ENCODE measurements at places on chromosomes 3 and 15. TPM values are rescaled to one million over a fixed set of nuclear protein-coding genes. Genes with fewer than 3 reads are reported as not detected.

DNA sequence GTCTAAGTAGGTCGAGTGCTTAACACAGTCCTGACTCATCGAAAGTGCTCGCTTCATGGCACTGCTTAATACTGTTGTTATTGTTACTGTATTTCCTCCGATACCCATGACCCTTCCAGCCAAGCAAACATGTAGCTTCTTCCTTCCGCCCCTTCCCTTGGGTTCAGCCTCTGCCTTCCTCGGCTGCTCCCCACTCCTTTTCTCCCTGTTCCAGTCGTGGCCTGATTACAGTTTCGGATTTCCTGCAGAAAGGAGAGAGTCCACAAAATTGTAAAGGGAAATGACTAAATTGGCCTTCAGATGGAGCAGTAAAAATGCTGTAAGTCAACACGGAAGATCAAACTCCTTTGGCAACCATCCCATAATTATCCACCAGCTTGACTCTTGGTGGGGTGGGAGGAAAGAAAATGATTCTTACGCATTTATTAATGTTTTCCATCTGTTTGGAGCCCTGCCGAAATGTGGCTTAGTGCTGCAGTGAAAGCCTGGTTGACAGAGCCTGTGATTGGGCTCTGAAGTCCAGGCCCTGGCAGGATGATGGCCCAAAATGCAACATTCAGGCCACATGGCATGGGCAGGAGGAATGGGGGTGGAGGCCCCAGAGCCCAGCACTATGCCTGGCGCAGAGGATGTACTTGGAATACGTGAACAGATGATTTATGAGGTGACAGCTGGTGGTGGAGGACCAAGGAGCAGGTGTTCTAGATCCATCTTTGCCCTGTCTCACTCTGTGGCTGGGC lies 37.6 kb downstream of the FAM3D start:
- peak; percentile 51 for DNase-seq

DNA sequence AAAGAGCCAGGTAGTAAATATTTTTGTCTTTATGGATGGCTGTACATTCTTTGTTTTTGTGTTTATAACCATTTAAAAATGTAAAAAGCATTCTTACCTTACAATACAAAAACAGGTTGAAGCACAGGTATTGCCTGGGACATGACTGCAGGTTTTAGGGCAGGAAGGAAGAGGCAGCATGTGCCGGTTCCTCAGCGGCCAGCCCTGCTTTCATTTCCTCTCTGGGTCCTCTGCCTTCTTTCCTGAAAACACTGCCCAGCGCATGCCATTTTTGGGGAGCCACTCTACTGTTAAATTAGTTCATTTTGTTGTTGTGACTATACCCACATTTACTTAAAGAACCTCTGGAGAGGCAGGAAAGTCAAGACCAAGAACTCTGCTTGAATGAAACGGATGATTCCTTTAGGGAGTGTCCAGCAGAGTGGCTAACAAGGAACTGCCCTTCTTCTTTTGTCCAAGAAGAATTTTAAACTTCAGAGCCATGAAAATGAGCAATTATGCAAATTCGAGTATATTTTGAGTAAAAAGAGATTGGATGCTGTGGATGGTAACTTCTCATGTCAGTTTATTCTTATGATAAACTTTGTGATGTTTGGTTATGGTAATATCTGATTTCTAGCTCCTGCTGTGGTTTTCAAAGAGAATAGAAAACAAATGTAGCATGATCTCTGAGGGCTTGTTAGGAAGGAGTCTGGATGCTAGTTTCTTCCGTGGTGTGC lies 52.7 kb downstream of the SACM1L start:
- DNase-seq: no peak

DNA sequence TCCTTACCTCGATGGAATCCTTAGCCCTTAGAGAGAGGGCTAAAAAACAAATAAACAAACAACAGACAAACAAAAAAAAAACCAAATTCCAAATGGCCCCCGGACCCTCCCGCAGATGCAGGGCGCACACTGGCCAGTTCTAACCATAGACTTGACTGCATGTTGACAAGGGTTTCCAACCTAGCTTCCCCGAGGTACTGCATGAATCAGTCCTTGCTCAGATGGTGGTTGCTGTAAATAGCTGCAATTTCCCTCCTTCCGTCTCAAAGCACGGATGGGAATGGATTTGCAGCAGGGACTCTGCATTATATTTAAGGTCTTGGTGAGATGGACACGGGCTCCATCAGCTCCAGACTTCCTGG lies 162.8 kb downstream of the CD47 start:
- no peak for DNase-seq

DNA sequence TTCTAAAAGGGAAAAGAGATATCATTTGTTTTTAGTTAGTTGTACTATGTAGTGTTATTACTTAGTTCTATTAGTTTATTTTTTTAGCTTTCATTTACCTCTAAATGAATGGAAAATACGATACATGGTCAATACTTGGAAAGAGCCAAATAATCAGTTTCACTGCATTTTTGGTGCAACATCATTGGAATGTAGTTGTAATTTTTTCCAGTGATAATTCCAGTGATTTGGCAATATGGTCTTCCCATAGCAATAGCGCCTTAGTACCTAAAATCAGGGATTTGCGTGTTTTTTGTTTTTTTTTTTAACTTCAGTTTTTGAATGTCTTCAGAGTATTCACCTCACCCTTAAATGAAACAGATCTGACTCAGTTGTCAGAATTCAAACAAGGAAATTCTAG lies 41.8 kb downstream of the RAB8B start:
- DNase-seq: no peak

DNA sequence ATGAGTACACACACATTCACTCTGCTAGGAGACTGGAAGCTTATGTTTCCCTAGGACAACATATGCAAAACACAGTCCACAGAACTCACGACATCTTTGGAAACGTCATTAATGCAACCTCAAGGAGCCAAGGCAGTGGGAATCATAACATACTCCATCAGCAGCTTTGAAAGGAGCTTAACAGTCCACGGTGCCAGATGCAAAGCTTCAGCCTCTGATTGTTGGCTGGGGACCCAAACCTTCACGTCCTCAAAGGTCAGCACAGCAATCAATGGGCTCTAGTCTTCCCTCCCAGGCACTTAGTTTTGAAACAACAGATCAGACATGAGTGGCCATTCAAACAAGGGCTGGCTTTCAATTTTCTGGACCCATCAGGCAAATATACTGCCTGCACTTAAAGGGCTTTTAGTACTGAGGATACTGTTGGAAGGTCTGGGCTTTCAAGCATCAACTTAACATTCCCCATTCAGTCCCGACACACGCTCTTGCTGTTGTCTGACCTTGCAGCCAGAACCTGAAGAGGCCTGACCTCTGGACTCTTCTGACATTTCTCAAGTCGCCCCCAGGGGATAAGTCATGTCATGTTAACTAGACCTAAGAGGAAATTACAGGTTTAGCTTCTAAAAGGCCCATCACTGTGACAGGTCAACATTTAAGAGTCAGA lies 223.0 kb downstream of the PDZRN3 start:
- peak; percentile 64 for DNase-seq

- DNase-seq: no peak
Measured at GRCh38 chr15:28915935-28916334, 30.2 kb downstream of the APBA2 start.

GRCh38 chr3:69735893-69736292 lies 3.4 kb upstream of the MITF start:
- no peak for DNase-seq

Gene JAGN1
- 22.4 TPM for total RNA-seq

DNA sequence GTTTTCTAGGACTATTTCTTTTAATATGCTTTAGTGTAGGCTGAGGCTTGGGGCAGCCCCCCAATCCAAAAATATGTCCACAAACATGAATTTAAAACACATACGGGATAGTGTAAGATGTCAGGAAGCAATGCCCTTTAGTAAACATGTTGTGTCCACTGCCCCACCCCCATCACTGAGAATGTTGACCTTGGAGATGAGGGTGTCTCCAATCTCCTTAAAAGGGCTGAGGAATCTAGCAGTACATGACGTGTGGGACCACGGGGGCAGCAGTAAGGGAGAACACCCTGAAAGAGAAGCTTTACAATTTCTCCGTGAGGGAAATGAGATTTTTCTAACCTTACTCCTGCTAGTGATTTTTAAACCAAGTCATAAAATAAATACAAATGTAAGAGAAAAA lies 84.7 kb downstream of the SQOR start:
- DNase-seq: no peak

GRCh38 chr3:84959470-84960271 lies 882 bp downstream of the CADM2 start:
- DNase-seq: no peak

Gene PLA2G4E
- total RNA-seq: 0.06 TPM

- no peak for DNase-seq
Measured at GRCh38 chr15:92595506-92596381, 59.8 kb downstream of the FAM174B start.

DNA sequence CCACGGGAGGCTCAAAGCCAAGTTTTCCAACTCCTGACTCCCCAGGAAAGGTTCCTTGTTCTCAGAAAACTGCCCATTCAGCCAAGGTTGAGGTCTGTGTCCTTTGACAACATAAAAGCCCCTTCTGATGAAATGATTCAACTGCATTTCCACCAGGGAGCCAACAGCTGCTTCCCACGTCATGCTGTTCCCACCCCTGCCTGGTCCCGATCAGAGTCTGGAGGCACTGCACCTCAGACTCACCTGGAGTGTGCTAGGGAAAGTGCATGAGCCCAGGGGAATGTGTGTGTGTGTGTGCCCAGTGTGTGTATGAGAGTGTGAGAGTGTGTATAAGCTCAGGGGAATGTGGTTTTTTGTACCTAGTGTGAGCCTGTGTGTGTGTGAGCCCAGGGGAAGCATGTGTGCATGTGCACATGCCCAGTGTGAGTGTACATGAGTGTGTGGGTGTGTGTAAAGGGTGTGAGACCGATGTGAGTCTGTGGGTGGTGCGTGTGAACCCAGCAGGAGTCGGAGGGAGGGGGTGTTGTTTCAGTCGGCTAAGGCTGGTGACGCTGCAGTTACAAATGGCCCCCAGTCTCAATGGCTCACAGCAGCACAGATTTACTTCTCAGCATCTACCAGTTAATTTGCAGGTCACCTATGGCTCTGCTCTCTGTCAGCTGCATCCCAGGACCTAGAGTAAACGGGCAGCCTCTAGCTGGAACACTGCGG lies 20.3 kb upstream of the SLC6A1 start:
- DNase-seq: peak; percentile 10

- DNase-seq: no peak
Measured at GRCh38 chr3:167872941-167873340, 137.4 kb downstream of the SERPINI1 start.

GRCh38 chr3:141808586-141808985 lies 45.4 kb downstream of the GRK7 start:
- no peak for DNase-seq

- DNase-seq: no peak
Measured at GRCh38 chr15:23497710-23498111, 50.7 kb upstream of the GOLGA6L2 start.

- DNase-seq: peak; percentile 81
Measured at GRCh38 chr3:194856296-194856695, 170.6 kb downstream of the FAM43A start.

Gene CELSR3
- total RNA-seq: 0.20 TPM

DNA sequence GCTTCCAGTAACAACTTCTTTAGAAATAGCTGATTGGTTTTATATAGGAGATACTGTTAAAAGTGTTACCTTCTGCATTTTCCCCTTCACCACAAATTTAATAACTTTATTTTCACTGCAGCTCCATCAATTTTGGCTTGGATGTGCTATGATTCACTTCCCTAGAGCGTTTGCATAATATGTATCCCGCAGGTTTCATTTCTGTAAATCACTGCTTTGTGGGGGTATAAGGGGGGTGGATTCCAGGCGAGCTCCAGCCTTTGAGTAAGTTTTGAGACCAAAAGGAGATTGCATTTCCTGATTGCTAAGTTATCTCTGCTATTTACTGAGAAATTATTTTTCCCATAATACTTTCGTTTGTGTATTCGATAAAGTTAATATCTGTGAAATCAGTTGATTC lies 232.6 kb downstream of the TBL1XR1 start:
- no peak for DNase-seq

DNA sequence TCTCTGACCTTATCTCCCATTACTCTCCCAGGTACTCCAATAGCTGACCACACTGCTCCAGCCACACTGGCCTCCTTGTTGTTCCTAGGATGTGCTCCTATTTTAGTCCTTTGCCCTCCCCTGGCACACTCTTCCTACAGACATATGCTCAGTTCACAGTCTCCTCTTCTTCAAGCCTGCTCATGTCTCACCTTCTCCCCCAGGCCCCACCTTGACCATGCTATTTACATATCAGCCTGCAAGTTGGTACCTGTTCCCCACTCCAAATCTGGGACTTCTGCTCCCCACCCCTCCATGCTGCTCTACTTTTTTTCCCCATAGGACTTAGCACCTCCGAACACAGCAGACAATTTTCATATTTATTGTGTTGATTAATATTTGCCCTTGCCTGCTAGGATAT lies 84.9 kb upstream of the BCL6 start:
- no peak for DNase-seq

GRCh38 chr15:63403254-63403945 lies 21.8 kb upstream of the CA12 start:
- DNase-seq: no peak

- DNase-seq: no peak
Measured at GRCh38 chr15:59364248-59364647, 8.4 kb downstream of the MYO1E start.

- DNase-seq: no peak
Measured at GRCh38 chr3:127158614-127159229, 34.2 kb upstream of the PRR23E start.

Gene KIF7
- 5.1 TPM for total RNA-seq

- no peak for DNase-seq
Measured at GRCh38 chr3:53111822-53112221, 18.4 kb downstream of the RFT1 start.

GRCh38 chr3:45878124-45878523 lies 8.2 kb upstream of the CCR9 start:
- no peak for DNase-seq

DNA sequence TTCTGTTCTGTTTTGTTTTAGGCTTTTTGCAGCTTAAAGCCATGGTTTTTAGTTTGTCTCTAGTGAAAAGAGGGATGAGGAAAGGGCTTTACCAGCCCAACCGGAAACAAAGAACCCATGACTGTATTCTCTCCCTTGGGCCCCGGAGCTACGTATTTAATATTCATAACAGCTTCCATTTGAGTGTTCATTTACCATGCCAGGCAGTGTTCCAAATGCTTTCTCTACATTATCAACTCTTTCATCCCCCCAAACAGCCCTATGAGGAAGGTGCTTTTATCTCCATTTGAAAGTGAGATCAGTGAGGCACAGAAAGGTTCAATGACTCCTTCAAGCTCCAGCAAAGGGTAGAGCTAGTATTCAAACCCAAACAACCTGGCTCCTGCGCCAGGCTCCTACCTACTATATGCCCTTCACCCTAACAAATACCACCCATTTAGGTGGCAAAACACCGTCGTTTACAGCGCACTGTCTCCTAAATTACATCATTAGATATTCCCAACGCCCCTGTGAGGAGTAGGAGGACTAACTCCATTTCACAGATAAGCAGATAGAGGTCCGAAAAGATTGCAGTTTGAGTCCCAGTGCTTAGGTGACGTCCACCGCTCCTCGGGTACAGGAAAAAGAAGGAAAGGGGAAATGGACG lies 27.9 kb downstream of the GTPBP8 start:
- DNase-seq: no peak
